CD4-positive, alpha-beta T cell treated with Interleukin-17A for 4 hours (primary cell): ENCODE measurements at places on chromosomes 5 and 9.

DNA sequence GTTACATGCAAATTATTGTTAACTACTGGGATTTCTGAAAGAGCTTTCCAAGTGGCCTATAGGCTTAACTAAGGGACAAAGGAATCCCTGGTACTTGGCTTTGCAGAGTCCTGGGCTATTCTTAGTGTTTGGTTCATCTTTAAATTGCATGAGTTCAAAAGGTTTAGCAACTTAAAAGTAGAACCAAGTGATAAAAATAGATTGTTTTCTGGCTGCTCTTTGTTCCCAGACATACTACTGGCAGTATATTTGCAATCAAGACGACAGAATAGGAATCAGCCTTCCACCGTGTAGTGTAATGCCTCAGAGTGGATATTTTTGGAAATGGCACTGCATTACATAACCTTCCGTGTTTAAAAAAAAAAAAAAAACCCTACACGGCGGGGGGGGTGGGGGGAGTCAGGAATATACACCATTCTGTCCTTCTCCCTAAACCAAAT is 1.0 kb downstream of the NREP start:
- no peak for DNase-seq

DNA sequence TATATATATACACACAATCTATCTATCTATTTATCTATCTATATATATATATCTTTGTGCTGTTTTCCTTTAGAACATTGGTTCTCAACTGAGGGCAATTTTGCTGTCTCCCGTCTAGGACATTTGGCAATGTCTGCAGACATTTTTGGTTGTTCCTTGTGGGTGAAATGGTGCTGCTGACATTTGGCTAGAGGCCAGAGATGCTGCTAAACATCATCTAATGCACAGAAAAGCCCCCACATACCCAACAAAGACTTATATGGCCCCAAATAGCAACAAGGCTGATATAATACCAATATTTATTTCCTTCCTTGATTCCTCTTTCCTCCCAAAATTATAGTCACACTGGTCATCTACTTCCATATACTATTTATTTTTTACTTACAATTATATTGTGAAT is 197.5 kb downstream of the TRPM3 start:
- no peak for DNase-seq

DNA sequence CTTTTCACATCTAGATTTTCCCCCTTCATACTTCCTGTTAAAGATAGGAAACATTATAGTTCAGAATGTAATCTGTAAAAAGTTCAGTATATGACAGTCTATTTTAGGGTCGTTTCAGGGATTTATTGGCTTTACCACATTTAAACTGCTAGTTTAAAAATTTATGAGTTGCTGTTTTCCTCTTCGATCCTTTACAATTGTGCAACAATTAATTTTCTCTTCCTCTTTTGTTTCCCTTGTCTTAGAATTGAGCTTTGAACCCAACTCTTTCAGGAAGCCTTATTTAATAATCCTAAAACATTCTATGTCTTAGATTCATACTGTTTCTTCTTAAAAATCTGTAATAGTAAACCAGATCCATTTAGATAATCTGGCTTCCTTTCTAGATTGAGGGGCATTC is 16.4 kb downstream of the ZSWIM6 start:
- DNase-seq: no peak

DNA sequence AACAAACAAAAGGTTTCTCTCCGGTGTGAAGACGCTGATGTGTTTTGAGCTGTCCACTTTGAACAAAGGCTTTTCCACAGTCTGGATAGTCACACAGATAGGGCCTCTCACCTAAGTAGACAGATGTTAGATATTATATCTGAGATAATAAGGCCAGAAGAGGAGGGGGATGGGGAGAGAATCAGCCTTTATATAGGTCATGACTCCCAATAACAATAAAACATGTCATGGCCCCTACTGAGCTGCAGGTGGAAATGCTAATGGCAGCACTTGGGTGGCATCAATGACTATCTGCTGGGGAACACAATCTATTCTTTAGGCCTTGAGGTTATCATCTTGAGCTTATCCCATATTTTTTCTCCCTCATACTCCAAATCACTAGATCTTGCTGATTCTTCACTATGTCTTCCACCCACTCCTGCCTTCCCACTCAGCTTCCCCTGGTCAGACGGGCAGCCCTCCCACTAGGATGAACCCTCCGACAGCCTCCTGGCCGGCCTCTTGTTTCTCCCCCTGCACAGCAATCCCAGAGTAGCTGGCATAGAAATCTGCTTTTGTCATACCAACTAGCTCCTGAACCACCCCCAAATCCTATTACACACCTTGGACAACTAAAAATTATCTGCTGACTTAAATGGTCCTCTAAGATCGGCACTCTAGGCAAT is 11.5 kb upstream of the SLC35D2 start:
- DNase-seq: no peak

- DNase-seq: no peak
Measured at GRCh38 chr9:16029046-16029615, 476.3 kb downstream of the CCDC171 start.

DNA sequence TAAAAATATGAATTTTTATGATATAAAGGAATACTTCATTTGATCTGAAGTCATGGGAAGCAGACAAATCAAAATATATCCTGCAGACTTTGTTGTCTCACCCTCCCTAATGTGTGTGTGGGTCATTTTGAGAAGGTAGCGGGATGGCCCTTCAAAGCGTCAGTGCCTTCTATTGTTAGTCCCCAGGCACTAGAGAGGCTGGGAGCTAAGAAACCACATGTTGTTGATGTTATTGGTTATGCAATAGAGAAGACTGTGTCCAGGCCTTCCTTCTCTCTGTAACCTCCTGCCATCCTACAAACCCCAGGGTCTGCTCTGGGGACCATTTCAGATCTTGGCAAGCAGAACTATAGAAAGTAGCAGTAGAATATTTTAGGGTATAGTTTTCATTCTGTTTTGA is 94.7 kb downstream of the NLN start:
- DNase-seq: no peak

DNA sequence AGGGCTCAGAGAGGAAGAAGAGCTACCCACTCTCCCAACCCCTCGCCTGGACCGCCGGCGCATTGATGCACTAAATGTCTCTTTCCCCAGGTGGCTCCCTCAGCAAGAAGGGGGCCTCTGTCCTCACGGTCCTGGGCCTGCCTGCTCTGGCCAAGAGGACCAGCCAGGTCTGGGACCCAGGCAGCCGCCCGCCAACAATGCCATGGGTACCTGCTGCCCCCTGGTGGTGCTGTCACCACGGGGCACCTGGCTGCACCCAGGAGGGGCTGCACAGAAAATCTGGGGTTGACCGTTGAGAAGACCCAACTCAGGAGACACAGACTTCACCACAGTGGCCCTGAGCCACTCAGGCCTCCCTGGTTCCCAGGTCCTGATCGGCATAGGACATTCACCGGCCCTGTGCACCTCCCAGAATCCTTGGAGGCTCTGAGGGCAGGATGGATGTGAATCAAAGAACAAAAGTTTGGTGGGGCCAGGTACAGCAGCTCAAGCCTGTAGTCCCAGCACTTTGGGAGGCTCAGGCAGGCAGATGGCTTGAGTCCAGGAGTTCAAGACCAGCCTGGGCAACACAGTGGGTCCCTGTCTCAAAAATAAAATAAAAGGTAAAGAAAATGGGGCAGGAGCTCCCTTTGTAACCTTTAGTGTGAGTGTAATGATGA is 2.4 kb upstream of the VAV2 start:
- peak; percentile 87 for DNase-seq

DNA sequence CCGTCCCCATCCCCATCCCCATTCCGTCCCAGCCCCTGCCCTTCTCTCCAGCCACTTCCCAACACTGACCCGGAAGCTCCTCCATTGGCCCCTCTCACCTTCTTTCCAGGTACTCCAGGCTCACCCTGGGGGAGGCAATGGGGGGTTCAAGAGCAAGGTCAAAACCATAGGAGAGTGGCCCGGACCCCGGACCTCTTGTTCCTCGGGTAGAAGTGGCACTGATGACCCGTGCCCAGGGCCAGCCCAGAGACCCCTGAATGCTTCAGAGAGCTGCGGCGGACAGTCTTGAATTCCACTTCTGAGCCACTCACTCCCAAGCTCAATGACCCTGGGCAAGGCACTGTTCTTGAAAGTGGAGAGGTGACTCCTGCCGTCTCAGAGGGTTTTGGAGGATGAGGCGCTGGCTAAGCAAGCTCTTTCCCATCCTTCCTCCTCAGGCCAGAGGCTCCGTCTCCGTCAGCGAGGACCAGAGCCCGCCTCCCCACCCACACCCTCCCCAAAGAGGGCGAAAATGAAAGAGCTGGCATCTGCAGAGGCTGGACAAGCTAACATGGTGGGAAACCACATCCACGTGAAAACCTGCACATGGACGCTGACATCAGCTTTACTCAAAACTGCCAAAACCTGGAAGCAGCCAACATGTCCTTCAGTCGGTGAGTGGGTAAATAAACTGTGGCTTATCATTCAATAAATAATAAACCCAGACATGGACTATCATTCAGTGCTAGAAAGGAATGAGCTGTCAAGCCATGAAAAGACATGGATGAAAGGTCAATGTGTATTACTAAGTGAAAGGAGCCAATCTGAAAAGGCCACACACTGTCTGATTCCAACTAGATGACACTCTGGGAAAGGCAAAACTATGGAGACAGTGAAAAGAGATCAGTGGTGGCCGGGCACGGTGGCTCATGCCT is 27.3 kb upstream of the PHYKPL start:
- DNase-seq: no peak
